Stimulated activated CD4-positive, alpha-beta T cell treated with anti-CD3 and anti-CD28 coated beads, Interleukin-4, amount 100 ng/mL, for 48 hours (primary cell): ENCODE measurements at places on chromosomes 16 and 17.
A peak's percentile ranks its signal among the peaks of the same experiment; 100 is the strongest.

DNA sequence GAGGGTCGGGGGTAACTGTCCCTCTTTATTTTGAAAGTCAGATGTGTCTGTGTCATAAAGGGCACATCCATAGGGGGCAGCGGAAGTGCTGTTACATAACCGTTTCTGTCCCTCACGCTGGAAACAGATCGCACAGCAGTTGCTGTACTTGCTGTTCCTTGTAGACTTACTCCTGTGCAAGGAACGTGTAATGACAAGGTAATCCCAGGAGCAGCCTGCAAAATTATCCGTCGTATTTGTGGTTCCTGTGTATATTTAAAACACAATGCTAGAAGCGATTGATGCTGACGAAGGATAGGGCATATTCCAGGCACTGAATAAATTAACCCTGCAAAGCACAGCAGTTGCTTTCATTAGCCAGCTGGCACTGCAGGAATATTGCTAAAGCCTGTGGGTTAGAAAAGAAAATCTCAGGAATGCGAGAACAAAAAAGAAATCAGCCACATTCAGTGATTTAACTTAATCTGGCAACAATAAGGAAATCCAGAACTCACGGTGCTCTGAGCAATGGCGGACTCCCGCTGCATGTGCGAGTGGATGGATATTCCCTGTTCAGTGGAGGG, 76.2 kb downstream of the SPECC1 start:
- no peak for DNase-seq

GRCh38 chr17:76398523-76399174, 14.2 kb downstream of the SPHK1 start:
- DNase-seq: no peak

- no peak for DNase-seq
These were observed 26.1 kb downstream of the OR1D5 start for GRCh38 chr17:3037259-3037658.

GRCh38 chr16:88839026-88839529, 17.7 kb downstream of the GALNS start:
- DNase-seq: no peak

DNA sequence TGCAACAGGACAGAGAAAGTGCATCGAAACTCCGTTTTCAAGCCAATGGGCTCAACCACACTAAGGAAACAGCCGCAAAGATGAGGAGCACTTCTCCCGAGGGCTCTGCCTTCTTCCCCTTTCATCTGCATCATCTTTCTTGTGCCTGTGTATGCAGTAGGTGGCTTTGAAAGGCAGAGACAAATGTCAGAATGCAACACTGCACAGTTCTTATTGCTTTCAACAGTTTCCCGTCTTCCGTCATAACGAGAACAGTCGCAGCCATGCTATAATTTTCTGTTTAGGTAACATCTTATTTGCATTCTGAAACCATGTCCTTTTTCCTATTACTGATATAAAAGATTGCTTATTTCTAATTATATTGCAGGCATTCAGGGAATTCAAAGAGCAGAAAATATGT, 205.2 kb downstream of the SLC39A11 start:
- no peak for DNase-seq

GRCh38 chr17:9878786-9879525, 26.1 kb downstream of the RCVRN start:
- DNase-seq: no peak

- DNase-seq: no peak
These were observed 118.3 kb downstream of the BANP start for GRCh38 chr16:88069397-88070168.

DNA sequence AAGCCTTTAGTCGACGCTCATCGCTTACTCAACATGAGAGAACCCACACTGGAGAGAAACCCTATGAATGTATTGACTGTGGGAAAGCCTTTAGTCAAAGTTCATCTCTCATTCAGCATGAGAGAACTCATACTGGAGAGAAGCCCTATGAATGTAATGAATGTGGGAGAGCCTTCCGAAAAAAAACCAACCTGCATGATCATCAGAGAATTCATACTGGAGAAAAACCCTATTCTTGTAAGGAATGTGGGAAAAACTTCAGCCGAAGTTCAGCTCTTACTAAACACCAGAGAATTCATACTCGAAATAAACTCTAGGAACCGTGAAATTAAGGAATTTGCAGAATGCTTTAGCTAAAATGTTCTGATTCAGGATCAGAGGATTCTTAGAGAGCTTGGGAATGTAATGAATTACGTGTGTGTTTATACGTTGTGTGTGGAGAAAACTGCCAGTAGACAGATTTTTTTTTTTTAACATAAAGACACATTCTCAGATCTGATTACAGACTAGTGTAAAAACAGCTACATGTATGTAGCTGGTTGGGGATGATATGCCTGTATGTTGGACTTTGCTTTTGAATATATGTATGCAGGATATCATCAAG, 25.4 kb downstream of the ZFP90 start:
- DNase-seq: no peak

DNA sequence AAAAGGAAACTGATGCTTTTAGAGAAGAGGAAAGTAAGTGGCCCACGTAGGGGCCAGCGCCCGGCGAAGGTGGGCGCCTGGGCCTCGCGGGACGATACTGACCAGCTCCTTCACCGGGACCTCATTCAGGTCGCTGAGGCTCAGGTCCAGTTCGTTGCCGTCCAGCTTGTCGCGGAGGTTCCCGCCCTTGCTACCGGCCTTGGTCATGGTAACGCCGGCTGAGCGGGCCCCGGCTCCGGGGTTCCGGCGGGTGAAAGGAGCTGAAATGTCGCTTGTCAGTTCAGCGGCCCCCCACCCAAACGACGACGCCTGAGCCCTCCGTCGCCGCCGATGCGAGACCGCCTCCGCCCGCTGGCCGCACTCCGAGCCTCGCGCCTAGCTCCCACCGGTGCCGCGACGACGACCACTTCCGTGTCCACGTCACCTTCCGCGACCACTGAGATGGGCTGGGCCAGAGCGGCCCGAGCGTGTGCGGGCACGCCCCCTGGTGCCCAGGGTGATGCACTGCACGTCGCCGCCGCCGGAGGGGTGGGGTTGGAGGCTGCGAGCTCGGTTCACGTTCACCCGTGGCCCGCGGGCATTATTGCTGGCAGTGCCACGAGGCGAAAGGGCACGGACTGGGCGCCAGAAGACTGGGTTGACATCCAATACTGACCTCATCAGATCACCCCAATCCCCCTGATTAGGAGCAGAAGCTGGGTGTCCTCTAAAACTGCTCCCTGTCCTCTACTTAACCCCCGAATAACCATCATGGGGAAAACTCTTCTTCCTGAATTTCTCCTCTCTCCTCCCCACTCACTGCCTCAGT, at the start of gene LRRC59:
Gene LRRC59, minus strand, starts transcription at position 413 of the 808 bp plus-strand sequence. Its CDS starts 206 bp downstream, at position 207.
- DNase-seq: peak; percentile 90

GRCh38 chr17:63249256-63250004, 196.7 kb downstream of the CYB561 start:
- no peak for DNase-seq

DNA sequence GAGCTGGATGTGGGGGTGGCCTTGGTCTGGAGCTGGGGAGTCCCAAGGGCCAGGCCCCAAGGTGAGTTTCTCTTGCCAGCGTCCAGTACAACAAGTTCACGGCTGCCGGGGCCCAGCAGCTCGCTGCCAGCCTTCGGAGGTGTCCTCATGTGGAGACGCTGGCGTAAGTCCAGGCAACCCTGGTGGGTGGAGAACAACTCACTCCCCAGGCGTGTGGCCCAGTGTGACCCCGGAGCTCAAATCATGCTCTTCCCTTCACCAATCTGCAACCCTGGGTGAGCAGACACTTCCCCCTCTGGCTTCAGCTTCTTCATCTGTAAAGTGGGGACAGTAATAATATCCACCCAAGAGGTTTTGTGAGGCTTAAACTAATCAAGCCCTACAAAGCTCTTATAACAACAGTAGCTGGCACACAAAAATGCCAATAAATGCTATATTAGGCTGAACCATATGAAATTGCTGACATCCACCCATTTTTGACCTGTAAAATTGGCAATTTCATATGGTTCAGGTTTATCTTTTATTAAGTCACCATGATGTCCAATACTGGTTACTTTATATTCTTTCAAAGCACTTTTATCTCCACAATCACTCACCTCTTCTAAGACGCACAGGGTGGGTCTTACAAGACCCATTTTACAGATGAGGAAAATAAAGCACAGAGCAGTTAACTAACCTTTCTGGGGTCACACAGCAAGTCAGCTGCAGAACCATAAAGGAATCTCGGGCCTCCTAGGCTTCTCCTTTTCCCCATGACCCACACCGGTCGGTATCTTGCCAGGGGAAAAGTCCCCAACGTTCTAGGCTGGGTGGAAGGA, 19.7 kb downstream of the DEXI start:
- no peak for DNase-seq

DNA sequence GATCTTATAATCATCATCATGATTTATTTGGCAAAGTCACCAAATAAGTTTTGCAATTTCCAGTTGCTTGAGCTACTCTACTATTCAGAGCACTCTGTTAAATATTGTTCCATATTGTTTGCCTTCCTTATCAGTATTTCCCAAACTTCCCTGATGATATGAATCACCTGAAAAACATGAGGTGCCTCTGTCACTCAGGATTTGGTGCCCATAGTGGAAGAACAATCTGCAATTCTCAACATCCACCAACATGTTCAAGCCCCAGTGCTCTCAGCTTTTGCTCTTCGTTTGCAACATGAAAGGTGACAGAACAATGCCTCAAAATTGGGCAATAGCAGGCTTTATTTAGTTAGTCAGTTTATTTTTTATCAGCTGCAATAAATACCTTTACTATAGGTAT, 28.6 kb upstream of the WSB1 start:
- DNase-seq: no peak

DNA sequence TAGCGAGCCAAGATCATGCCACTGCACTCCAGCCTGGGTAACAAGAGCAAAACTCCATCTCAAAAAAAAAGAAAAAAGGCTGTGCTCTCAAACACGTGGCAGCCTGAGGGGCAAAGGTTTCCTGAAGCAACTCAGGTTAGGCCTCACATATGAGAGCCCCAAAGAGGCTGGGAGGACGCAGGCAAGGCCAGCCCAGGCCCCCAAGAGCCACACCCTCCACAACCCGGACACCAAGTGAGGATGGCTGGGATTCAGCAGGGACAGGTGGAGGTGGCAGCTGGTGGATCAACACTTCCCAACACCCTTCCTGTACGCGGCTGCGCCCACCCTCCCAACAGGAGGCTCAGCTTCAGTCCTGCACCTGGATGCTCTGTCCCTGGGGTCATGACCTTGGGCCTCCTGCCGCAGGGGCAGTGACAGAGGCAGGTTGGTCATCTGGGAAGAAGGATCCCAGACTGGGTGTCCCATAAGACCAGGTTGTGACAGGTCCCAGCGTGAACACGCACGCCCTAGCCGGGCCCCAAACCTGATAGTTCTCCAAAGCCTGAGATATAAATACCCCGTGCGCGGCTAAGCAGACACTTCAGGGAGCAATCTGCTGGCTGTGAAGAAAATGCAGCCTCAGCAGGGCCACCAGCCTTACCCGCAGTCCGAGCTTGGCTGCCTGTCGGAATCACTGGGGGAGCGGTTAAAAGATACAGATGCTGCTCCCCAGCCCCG, 78.1 kb downstream of the TIMM22 start:
- no peak for DNase-seq

DNA sequence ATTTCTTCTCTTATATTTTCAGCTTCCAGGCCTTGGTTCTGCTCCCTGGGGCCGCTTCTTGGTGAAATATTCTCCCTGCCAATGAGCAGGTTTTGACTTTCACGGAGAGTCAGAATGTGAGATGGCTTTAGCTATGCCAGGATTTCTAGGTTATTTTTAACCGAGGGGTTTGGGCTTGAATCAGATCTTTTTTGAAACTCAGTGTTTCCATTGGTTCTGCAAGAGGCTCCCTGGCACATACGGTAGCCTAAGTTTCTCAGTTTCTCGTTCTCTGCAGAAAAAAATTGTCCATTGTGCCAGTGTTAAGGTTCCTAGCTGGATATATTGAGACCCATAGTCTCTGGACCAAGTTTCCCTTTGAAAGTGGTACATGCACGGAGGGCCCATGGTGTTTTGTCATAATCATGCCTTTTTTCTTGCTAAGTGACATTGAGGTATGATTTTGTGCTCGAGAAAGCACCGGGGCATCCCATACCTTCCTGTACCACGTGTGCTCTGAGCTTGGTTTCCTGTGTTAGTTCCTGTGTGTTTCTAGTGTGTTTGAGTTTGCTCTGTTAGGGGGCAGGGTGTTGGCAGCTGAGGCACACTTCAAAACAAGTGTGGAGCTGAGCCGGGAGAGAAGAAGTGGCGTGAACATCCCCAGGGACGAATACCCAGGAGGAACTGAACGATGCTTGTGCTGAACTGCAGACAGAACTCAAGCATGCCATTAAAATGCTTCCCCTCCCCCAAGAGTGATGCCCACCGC, 127.2 kb downstream of the HS3ST3B1 start:
- peak; percentile 12 for DNase-seq
